Aorta (tissue), 5 donors: ENCODE measurements at places on chromosomes 12 and 14. TPM values are rescaled to one million over a fixed set of nuclear protein-coding genes. Genes with fewer than 3 reads are reported as not detected.

The MIPOL1 gene
- 19.7 TPM for total RNA-seq

The SCNN1A gene
- total RNA-seq: 2.4 TPM

- no peak overlapping the region for H3K27ac ChIP-seq
- DNase-seq: no peak
- H3K4me1 ChIP-seq: peaks cover under 1% of the 10 kb centered on the region
- H3K27me3 ChIP-seq: no peaks in the 10 kb centered on the region
- no peaks in the 10 kb centered on the region for H3K36me3 ChIP-seq
- H3K4me3 ChIP-seq: no peak overlapping the region
Measured at GRCh38 chr12:95248604-95249360, 31.2 kb downstream of the VEZT start.

GRCh38 chr14:78785265-78785664, 615.1 kb downstream of the NRXN3 start:
- H3K27me3 ChIP-seq: no peaks in the 10 kb centered on the region
- no peak overlapping the region for H3K27ac ChIP-seq
- H3K36me3 ChIP-seq: no peaks in the 10 kb centered on the region
- no peak overlapping the region for H3K4me3 ChIP-seq
- DNase-seq: no peak

DNA sequence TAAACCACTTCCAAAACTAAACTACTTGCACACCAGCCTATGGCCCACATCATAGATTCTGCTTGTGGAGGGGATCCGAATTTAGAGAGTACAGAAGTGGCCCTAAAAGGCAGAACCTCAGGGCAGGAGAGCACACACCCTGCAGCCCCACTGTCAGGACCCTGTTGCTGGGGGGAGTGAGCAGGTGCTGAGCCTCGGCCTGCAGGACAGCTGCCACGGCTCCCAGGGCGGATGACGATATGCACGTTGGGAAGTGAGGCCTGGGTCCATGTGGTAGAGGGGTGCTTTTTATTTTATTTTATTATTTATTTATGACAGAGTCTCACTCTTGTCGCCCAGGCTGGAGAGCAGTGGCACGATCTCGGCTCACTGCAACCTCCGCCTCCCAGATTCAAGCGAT, 73.5 kb downstream of the TNFAIP2 start:
- no peak overlapping the region for H3K4me3 ChIP-seq
- no peaks in the 10 kb centered on the region for H3K27me3 ChIP-seq
- no peaks in the 10 kb centered on the region for H3K36me3 ChIP-seq

DNA sequence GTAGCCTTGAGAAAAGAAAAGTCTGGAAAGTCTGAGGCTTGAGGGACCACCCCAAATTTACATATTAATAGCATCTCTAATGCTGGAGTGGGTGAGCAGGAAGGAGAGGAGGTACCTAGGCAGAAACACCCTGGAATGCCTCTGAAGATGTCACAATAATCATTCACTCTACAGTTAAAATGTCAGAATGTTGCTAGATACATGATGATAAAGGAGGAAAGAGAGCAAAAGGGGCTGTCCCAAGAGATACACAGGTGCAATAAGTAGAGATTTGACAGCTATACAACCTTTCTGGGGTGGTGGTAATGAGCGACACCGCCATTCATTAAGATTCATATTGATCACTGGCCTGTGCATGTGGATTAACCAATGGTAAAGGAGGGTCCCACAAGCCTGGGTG, 540.5 kb upstream of the FBXO33 start:
- H3K4me3 ChIP-seq: no peak overlapping the region
- H3K36me3 ChIP-seq: no peaks in the 10 kb centered on the region
- no peak overlapping the region for H3K27ac ChIP-seq

DNA sequence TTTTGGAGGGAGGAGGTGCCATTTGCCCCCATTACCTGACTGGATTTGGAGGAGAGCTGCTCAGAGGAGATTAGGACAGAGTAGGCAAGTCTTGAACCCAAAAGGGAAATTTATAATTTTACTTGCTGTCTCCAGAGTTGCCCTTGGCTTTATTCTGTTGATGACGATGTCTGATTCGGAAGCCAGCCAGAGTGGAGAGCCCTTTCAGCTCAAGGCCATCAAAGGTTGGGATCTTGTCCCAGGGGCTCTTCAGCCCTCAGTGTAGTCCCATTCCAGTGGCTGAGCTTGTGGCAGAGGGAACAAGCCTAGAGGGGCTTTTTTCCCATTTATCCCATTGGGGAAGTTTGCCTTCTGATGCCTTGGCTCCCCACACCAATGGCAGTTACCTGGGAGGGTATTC, 71.8 kb downstream of the HSD17B6 start:
- H3K27ac ChIP-seq: no peak overlapping the region
- no peak overlapping the region for H3K4me3 ChIP-seq
- no peaks in the 10 kb centered on the region for H3K4me1 ChIP-seq
- peaks cover 3% of the 10 kb centered on the region for H3K27me3 ChIP-seq
- H3K36me3 ChIP-seq: no peaks in the 10 kb centered on the region

The C14orf132 gene
- total RNA-seq: 38.2 TPM

DNA sequence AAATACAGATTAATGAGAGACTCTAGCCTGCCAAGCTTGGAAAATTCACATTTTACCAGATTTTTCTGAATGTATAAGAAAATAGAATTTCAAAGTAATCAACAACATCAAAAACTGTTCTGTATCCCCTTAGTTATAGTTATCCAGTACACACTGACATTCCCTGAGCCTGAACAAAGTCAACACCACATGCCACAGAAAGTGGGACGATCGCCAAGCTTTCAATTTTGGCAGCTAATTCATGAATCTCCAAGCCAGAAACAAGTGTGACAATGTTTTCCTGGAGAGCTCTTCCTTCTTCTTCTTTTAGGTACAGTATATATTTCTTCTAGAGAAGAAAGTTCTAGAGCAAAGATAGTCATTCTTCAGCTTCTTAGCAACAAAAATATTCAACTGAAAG, 290.2 kb downstream of the PRKD1 start:
- DNase-seq: no peak
- peaks cover 1% of the 10 kb centered on the region for H3K4me1 ChIP-seq
- H3K4me3 ChIP-seq: no peak overlapping the region

- H3K36me3 ChIP-seq: peaks cover 2% of the 10 kb centered on the region
- H3K27me3 ChIP-seq: no peaks in the 10 kb centered on the region
- H3K4me1 ChIP-seq: peaks cover 3% of the 10 kb centered on the region
- no peak for DNase-seq
- H3K4me3 ChIP-seq: no peak overlapping the region
Measured at GRCh38 chr14:59455411-59455810, 9.8 kb downstream of the GPR135 start.
